ENCODE measurements at places on chromosomes 12 and 14. TPM values are rescaled to one million over a fixed set of nuclear protein-coding genes. Genes with fewer than 3 reads are reported as not detected.

GRCh38 chr12:79933532-79934264, 1.2 kb downstream of the PPP1R12A start:
- peak; percentile 32 for DNase-seq

GRCh38 chr12:65470256-65470655, 191.8 kb downstream of the MSRB3 start:
- DNase-seq: no peak

GRCh38 chr12:55974308-55974730, 441 bp downstream of the RAB5B start:
- peak; percentile 62 for DNase-seq

DNA sequence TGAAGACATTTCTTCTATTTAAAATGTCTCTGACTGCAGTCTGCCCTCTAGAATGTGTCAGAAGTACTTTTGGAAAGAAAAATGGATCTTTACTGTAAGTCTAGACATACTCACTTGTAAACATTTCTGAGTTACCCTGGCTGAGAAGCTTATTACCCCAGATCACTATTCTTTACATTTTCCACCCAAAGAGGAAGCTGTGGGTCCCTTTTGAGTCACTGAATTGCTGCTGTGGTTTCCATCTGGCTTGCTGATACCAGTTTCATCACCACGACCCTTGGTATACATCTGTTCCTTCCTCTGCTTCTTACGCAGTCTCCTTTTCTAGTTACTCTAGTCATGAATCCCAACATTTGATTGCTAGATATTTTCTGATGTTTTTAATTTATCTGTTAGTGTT, 20.2 kb upstream of the CLEC4D start:
- DNase-seq: peak; percentile 71

Gene TAS2R20
- total RNA-seq: 1.4 TPM

- DNase-seq: no peak
Observed at GRCh38 chr12:68908076-68908475, 24.9 kb downstream of the CPM start.

GRCh38 chr14:86430853-86431252, 900.9 kb downstream of the FLRT2 start:
- DNase-seq: no peak

Gene STYK1
- total RNA-seq: not detected

Gene MSI1
- 1.3 TPM for total RNA-seq

- no peak for DNase-seq
Observed at GRCh38 chr12:8519171-8519570, 5.9 kb downstream of the CLEC4D start.

Gene KCNK13
- total RNA-seq: not detected

DNA sequence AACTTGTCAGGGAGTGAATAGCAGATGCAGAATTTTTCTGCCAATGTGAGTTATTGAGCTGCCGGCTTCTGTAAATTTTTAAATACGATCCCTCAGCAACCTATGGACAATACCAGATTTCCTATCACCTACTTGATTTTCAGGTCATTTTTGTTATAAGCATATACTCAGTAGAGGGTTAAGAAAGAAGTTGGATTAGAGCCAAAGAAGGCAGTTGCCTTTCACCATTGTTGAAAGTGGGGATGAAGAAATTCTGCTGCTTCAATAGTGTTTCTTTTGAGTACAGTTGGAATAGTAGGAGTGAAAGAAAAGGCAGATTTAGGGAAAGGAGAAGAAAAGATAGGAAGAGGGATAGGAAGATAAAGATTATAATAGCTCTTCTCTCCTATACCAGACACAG, 197.1 kb downstream of the ATP23 start:
- DNase-seq: no peak

DNA sequence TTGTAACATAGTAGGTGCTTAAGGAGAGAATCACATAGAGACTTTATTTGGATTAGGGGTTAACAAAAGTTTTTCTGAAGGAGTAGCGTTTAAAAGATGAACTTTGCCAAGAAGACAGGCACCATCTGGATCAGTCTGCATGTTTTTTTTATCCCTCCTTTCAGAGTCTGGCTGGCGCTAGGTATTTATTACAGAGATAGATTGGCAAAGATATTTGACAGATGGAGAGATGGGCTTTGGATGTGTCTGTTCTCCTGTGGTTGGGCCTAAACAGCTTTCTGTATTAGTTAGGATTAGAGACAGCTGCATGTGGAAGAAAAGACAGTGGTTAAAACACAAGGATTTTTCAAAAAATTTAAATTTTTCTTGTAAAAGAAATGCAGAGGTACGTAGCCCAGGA, 133.9 kb downstream of the C12orf75 start:
- DNase-seq: no peak

GRCh38 chr14:53062856-53063255, 90.3 kb downstream of the DDHD1 start:
- DNase-seq: no peak

Gene BCL2L14
- total RNA-seq: 7.3 TPM

DNA sequence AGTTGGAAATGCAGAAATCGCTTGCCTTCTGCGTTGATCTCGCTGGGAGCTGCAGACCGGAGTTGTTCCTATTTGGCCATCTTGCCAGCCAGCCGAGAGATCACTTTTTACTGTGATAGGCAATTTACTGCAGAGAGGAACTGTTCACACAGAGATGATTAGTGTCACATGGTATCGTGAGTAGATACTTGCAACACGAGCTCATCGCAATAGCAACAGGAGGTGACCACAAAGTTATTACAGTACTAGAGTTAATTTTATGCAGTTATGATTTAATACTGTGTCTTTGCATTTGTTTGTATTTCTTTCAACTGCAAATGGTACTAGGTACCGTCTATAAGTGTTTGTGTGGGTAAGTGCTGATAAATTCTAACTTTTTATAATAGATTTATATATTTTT, 27.8 kb downstream of the NOPCHAP1 start:
- no peak for DNase-seq

- no peak for DNase-seq
Observed at GRCh38 chr12:27635349-27635972, 60.8 kb upstream of the REP15 start.

Gene DACT1
- 8.9 TPM for total RNA-seq

GRCh38 chr14:61034416-61035120, 53.5 kb downstream of the SLC38A6 start:
- DNase-seq: peak; percentile 22

GRCh38 chr12:43969882-43970281, 134.0 kb downstream of the TMEM117 start:
- DNase-seq: no peak

DNA sequence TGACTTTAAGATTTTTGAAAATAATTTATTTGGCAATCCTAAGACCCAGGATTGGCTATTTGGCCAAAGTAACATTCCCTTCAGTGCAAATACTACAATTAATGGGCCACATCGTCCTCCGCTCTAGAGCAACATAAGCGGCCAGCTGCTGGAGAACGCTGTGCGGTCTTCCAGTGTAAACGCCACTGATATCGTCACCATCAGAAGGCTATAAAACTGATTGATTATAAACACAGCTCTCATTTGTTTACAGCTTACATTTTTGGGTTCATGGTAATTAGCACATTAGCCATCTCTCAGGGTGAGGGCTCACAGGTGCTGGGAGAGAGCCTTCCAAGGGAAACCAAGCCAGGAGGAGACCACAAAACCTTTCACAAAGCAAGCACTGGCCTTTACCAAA, 130.1 kb upstream of the BMP4 start:
- no peak for DNase-seq

DNA sequence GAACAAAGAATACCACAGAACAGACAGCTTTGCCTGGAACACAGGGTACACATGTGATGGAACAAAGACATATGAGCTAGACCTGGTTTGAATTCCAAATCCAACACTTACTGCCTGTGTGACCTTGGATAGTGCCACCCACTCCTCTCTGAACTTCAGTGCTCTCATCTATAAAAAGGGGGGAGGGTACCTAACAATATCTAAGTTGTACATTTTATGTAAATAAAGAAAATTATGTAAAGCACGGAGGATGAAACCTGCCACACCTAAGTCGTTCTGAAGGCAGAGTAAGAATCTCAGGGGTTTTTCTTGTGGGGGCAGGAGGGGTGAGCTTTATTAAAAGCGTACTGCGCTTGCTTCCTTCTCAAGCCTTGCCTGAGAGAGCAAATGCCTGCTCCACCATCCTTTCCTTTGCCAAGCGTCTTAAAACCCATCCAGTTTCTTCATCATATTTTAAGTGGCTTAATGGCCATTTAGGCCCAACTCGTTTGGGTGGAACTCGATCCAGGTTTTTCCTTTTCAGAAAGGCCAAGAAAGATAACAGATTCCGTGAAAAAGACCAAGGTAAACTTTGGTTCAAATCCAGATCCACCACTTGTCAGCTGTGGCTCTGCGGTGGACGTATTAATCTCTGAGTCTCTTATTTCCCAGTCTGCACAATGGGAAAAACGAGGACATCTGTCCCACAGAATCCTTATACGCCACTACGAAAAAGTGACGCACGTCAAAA, 946 bp downstream of the DDX24 start:
- peak; percentile 23 for DNase-seq

GRCh38 chr12:103547929-103548328, 39.1 kb upstream of the STAB2 start:
- DNase-seq: no peak

Gene ZNF891
- 2.1 TPM for total RNA-seq

Data from activated CD4-positive, alpha-beta T cell treated with anti-CD3 and anti-CD28 coated beads for 36 hours (primary cell).